ENCODE measurements at places on chromosomes 2 and 18.

GRCh38 chr2:113986762-113987290 lies 96.9 kb downstream of the ACTR3 start:
- DNase-seq = no peak

- no peak for DNase-seq
Observed at GRCh38 chr2:172555272-172555521, 693 bp upstream of the PDK1 start.

GRCh38 chr18:59650266-59650820 lies 46.9 kb downstream of the CCBE1 start:
- no peak for DNase-seq

GRCh38 chr2:60528281-60529020 lies 25.0 kb downstream of the BCL11A start:
- no peak for DNase-seq

DNA sequence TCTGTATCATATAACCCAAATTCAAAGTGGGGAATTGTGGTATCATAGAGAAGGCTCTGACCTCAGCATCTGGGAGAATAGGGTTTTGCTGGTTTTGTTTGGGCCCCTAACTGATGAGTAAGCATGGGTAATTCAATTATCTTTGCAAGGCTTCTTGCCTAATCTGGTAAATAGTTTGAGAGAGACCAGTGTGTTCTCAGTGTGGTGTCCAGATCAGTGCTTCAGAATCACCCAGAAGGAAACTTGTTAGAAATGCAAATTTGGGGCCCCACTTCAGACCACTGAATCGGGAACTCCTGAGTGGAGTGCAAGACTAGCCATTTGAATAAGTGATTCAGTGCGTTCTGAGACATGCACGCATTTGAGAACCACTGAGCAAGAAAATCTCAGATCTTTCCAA lies 282.7 kb downstream of the EPHA4 start:
- no peak for DNase-seq

DNA sequence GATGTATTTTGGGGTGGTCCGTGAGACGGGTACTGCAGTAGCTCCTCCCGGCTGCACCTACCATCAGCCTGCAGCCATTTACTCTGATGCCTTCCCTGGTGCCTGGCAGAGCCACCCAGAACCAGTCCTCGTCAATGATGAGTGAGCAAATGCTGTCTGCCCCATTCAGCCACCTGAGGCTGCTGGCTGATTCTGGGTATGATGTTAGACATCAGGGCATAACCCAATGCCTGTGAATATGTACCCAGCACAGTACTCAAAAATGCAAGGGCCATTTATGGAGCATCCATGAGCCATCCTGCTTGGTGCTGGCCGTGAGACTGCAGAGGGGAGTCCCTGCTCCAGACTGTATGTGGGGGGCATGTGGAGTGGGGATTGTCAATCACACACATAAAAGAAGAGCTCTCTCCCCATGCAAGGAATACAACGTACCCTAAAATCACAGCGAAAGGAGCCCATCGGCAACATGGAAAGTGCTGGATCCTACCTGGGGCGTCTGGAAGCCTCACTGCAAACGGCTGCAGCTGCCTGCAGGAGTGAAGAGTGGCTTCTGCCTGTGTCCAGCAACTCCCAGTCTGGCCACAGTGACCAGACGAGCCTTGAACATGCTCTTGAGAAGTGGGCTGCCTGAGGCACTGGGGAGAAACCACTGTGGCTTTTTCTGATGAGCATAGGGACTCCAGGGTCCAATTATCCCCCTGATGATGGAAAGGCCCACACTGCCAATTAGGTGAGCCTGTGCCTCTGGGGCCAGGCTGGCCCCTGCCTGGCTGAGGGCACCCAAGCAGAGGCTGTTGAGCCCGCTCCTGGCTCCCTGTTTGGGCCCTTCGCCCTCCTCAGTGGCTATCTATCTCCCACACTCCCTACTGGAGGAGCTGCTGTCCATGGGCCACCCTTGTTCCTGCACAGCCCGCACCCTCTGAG lies 2.4 kb upstream of the OR6B2 start:
- no peak for DNase-seq

DNA sequence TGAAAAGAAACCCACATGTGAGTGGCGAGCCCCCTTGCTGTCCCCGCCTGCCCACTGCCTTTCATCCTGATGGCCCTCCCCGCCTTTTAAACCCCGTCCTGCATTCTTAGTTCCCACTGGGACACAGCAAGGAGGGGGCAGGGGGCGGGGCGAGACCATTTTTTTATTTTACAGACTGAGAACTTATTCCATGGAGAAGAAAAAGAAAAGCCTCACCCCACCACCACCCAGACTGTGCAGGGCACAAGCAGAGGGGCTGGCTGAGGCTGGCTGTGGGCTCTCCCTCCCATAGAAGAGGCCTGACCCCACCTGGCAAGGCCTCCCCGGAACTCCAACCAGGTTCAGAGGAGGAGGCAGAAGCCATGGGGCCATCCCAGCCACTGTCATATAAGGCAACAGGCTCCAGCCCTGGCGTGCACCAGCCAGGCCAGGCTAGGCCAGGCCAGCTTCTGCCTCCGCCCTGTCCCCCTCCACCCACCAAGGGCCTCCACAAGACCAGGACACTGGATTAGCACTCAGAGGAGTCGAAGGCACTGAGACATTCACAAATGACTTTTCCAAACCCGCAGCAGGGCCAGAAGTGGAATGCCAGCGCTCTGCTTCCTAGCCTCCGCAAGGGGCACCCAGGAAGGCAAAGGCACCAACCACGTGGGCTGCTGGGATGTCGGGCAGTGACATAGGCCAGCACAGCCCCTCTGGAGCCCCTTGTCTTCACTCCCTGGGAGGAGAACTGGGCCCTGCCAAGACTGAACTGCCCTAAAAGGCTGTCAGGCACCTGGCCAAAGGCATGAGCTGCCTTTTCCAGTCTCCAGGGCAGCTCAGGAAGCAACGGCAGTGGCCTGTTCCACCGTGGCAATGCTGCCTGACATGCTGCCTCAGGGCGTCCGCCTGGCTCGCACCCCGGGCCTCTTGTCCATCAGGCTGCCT lies 37.5 kb upstream of the SEMA4C start:
- no peak for DNase-seq

DNA sequence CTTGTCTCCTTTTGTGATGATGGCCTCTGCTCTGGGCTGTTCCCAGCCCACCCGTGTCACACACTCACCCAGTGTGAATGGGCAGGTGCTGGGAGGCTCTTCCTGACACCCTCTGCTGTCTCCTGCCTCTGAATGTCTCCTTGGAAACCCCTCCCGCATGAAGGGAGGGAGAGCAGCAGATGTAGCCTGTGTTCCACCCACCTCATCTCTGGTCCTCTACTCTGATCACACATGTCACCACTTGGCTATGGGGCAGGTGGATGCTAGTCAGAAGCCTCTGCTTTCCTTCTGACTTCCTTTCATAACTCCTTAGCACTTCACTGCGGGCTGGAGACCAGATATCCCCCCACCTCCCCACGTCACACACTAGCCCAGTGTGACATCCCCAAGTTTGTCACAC lies 23.9 kb downstream of the EFR3B start:
- no peak for DNase-seq

DNA sequence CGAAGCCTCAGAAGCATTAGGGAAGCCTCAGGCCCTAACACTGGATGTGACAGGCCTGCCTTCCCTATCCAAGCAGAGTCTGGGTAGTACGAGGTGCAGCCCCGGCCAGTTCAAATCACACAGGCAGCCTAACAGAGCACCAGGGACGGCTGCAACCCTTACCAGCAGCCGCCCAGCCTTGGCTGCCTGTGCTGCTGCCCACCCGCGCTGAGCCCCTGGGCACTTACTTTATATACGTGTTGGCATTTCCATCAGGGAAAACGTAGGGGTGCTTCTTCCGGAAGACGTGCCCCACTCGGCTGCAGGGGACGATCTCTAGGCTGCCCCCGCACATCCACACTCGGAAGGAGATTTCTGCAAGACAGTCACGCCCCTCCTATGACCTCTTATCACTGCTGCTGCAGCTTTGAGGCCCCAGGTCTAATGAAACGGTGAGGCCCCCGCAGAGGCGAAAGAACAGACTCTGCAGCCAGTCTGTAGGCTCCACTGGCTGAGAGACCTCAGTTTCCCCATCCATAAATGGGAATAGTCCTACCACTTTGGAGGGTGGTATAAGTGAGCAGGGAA lies 124.7 kb upstream of the CAPN13 start:
- no peak for DNase-seq

DNA sequence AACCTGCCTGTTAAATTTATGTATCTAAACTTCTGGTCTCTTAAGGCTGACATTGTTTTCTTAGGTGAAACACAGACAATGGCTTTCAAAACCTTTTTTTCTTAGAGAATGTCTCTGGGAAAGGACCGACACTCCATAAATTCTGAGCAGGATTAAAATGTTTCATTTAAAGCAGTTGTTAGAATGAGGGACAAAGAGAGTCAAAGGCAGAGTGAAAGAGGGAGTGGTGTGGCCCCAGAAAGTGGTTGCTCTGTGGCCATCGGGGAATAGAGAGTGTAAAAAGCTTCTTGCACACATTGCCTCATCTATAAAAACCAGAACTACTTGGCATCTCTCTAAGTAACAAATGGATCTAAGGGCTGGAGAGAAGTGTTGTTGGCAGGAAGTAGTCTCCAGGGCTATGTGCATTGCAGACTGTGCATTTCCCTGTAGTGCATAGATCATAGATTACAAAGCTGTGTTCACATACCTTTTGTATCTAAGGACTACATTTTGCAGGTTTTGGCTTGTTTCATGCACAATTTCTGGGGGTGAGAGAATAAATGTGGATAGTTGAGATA lies 3.6 kb downstream of the RPRM start:
- DNase-seq = no peak

DNA sequence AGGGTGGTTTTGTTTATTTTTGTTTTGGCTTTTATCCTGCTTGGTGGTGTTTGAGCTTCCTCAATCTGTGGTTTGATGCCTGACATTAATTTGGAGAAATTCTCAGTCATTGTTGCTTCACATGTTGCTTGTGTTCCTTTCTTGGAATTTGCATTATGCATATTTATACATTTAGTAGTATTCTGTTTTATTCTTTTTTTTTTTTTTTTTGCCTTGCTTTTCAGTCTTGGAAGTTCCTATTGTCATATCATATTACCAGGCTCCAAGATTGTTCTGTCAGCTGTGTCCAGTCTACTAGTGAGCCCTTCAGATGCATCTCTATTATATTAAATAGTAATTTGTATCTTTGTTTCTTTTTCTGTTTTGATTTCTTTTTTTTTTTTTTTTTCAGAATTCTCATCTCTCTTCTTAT lies 77.0 kb downstream of the EPC2 start:
- DNase-seq = no peak

GRCh38 chr18:56662902-56663301 lies 11.7 kb downstream of the WDR7 start:
- DNase-seq = no peak

DNA sequence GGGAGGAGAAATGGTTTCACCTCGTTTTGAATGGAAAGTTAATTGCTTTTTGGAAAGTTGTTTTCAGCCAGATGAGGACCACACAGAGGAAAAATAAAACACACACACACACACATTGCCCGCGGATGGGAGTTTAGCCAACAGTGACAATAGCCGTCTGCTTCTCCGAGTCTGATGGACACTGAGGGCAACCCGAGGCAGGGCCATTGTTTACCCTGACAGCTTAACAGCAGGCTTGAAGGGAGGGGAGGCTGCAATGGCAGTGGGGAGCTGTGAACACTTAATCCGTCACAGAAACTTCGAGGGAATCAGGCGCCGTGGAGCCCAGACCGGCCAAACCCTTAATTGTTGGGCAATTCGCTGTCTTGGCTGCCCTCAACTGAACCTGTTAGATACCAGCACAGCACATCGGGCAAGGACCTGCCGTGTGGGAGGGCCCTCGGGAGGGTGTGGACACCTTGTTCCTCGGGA lies 145.9 kb downstream of the ACKR3 start:
- no peak for DNase-seq

DNA sequence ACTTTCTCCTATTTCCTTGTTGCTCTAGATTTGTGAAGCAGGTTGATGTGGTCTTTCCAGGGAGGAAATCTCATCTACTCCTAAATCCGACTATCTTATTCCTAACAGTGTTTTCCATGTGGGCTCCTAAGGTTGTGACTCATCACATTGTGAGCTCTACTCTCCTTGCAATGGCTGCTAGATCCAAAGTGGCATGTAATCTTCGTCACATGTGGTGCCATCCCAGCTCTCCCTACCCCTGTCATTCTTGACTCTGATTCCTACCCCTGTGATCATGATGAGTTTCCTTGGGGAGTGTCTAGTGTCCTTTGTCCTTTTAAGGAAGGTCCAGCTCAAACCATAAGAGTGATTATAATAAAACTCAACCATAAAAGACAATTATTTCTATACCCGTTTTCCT lies 47.3 kb upstream of the GULP1 start:
- no peak for DNase-seq

GRCh38 chr2:30472326-30472725 lies 25.3 kb downstream of the LCLAT1 start:
- DNase-seq = no peak

DNA sequence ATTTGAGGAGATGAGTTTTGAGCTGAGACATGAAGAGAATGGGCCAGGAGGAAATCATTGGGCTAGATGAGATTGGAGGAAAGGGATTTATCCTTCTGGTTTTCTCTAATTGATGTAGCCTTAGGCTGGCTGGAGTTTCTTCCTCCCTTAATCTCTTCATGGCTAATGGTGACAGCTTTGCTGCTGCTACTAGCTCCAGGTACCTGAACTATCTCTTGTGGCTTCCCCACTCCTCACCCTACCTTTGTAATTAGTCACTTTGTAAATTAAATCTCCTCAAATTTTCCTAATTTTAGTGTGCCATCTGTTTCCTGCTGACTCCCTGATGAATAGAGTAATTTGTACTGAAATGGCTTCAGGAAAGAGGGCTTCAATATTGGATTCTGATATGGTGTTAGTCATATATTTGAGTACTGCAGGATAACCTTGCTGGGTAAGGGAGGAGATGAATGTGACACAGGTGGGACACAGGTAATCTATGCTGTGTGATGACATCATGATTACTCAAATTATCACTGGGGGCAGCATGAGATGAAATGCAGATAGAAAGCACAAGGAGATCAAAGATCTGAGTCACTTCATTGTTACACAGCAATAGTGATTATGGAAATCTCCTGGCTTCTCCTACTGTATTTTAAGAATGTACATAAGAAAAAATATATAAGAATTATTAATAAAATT lies 1134.1 kb upstream of the DDX18 start:
- no peak for DNase-seq

GRCh38 chr2:190666895-190667294 lies 18.0 kb downstream of the NAB1 start:
- DNase-seq = no peak

DNA sequence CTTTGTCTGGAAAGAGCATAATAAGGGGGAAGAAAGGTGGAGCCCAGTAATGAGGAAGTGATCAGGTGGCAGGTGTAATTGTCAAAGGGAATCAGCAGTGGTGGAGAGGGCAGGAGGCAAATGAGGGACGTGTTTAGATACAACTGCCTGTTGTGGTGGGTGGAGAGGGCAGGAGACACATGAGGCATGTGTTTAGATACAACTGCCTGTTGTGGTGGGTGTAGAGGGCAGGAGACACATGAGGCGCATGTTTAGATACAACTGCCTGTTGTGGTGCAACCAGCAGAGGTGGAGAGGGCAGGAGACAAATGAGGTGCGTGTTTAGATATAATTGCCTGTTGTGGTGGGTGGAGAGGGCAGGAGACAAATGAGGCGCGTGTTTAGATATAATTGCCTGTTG lies 173.1 kb downstream of the ANKRD30B start:
- DNase-seq = no peak
